ENCODE measurements at places on chromosomes 6 and 20.

DNA sequence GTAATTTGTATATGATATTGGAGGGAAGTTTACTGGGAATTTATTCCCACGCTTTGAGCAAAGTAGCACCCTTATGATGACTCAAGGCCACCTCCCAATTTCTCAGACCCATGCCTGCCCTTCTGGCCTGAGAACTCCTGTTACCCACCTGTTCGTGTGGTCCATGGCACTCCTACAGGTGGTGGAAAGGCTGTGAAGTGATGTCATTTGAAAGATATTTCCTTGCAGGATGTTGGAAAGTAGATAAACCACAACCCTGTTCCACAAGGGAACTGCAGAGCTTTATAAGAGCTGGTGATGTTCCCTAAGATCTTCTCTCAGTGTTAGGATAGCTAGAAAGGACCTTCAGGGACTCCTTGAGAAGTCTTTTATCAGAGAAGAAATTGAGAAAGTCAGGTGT, 70.5 kb downstream of the ADGRG6 start:
- DNase-seq, result no peak

- no peak for DNase-seq
Observed at GRCh38 chr6:78492351-78493017, 374.9 kb upstream of the IRAK1BP1 start.

- DNase-seq, result no peak
Observed at GRCh38 chr6:130934848-130935585, 107.8 kb downstream of the SMLR1 start.

GRCh38 chr6:27078734-27079357, 168.7 kb upstream of the PRSS16 start:
- DNase-seq, result peak; percentile 30

DNA sequence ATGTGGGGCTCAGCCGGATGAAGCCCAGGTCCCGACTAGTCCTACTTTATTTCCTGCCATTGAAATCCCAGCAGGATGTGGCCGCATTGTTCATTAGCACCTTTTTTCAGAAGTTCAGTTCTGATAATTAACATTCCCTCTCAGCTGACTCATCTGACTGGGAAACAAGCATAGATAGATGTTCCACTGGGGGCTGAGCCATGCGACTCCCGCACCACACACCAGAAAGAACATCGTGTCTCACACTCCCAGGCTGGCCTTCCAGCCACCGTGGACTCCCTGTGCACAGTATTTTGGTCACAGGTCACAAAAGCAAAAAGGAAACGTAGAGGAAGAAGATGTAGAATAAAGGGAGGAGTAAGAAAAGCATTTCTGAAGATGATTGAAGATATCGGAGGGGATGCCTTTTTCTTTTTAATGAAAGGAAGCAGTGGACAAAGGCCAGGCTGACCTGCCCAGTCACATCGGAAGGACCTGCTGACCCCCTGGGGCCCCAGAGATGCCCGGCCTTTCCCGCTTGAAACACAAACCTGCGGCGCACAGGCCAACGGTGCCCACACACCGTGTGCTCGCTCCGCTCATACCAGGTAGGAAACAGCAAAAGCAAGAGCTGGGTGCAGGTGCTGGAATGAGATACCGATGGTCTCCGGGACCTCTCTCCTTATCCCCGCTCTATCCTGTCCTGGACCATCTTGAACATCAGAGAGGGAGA, 11.8 kb downstream of the RPS6KA2 start:
- no peak for DNase-seq

- no peak for DNase-seq
Observed at GRCh38 chr20:25039697-25040437, 18.1 kb downstream of the ACSS1 start.

DNA sequence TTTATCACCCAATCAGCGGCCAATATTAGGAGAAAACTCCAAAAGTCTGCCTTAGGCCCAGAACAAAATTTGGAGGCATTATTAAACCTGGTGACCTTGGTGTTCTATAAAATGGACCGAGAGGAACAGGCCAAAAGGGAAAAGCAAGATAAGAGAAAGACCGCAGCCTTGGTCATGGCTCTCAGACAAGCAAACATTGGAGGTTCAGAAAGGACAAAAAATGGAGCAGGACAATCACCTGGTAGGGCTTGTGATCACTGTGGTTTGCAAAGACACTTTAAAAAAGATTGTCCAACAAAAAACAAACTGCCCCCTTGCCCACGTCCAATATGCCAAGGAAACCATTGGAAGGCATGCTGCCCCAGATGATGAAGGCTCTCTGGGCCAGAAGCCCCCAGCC, 31.2 kb downstream of the CEP85L start:
- DNase-seq, result no peak

GRCh38 chr6:152905551-152906299, 77.1 kb downstream of the FBXO5 start:
- no peak for DNase-seq

DNA sequence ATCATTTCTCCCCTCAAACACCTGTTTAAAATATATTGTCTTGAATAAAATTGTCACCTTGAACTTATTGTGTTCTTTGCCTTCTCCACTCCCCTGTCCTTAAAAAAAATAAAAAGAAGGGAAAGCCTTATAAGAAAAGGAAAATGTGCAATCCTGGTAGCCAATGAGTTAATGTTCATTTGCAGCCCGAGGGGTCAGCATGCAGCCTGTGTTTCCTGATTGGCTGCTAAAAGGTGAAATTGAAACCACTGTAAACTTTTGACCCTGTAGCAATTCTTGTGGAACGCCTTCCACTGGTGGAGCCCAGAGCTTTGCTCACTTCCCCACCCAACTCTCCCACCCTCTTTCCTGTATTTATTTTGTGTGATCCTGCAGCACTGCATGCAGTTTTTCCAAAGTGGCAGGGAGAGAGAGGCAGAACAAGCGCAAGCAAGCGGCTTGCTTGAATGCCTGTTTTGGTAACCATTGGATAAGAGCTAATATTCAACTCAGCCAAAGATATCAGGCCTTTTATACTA, 74.9 kb downstream of the NCOA3 start:
- no peak for DNase-seq

- no peak for DNase-seq
Observed at GRCh38 chr6:32954986-32955802, 2.3 kb upstream of the HLA-DMA start.

All from stimulated activated CD4-positive, alpha-beta T cell treated with anti-CD3 and anti-CD28 coated beads, Interleukin-4, amount 100 ng/mL, for 1 hour (primary cell).